ENCODE measurements at places on chromosomes 12 and 14.

- peak; percentile 73 for DNase-seq
Measured at GRCh38 chr12:76346798-76347420, 1.3 kb downstream of the BBS10 start.

DNA sequence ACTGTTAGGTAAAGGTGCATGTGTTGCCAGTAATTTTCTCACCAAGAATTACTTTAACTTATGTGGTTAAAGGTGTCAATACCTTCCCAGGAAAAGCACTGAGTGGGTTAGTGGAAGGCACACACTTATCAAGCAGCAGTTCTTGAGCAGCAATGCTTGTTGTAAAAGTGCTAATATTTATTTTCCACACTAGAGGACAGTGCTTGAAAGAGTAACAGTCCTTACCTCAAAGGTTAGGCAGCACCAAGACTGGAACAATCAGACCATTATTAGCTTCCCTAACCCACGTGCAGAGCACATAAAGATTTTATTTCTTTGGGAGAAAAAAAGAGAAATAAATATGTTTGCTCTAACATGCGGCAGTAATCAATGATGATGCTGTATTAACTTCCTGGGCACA is 48.8 kb upstream of the KRR1 start:
- DNase-seq, result peak; percentile 75

- no peak for DNase-seq
Measured at GRCh38 chr12:49911213-49911605, 7.5 kb upstream of the FAIM2 start.

- peak; percentile 18 for DNase-seq
Measured at GRCh38 chr12:49825971-49826421, 2.2 kb downstream of the NCKAP5L start.

- no peak for DNase-seq
Measured at GRCh38 chr12:79069009-79069408, 204.4 kb downstream of the SYT1 start.

GRCh38 chr14:48289701-48290100 is 614.3 kb upstream of the MDGA2 start:
- DNase-seq, result no peak

- DNase-seq, result no peak
Measured at GRCh38 chr12:42474391-42474790, 115.2 kb downstream of the PRICKLE1 start.

DNA sequence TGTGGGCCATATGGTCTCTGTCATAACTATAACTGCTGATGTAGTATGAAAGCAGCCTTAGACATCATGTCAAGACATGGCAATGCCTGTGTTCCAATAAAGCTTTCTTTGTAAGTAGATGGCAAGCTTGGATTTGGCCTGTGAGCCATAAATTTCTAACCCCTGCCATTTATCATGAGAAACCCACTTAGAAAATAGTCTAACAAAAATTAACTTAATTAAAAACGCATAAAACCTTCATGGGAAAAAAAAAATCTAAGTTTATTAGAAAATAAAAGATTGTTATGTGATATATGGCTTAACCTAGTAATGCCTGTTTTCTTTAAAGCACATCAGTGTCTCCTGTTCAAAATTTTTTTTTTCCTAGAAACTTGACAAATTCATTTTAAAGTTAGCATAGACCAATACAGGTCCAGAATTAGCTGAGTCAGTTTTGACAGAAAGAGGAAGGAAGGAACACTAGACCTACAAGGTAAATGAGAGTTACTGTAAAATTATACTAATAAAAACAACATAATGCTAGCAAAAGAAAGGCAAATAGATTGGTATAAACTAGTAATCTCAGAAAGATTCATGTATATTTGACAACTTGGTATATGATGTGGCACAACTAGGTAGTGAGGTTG is 68.2 kb downstream of the USP15 start:
- DNase-seq, result no peak

DNA sequence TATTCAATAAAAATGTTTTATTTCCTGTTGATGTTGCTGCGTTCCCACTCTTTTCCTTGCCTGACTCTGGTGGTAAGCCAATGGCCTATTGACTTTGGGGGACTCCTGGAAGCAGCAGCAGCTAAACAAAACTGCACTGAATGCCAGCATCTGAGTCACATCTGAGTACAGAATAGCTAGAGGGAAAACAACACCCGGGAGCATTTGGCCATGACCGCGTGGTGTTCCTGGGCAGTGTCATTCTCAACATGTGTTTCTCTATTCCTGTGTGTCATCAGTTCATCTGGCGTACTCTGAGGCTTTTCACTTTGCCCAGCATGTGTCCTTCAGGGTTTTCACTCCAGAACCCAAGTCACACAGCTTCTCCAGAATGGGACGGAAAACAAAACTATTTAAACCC is 238.8 kb downstream of the PAWR start:
- DNase-seq, result peak; percentile 96

DNA sequence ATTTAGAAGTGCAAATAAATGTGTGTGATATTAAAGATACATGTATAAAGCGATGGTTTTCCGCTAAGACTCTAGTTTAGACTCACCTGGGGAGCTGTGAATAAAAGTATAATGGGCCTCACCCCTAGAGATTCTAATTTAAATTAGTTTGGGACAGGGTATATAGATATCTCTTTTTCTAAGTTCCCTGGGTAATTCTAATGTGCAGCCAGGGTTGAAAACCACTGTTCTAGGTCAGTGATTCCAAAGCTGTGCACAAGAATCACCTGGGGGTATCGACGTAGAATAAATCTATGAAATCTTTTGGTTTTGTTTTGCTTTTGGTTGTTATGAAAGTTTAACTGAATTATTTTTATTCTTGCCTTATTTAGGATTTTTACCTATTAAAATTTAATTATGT is 302.1 kb downstream of the KCNH5 start:
- no peak for DNase-seq

- peak; percentile 31 for DNase-seq
Measured at GRCh38 chr14:73462048-73462715, 3.8 kb upstream of the NUMB start.

GRCh38 chr12:93698307-93699092 is 21.3 kb downstream of the CRADD start:
- DNase-seq, result peak; percentile 43

- no peak for DNase-seq
Measured at GRCh38 chr14:96264853-96265252, 8.8 kb downstream of the BDKRB1 start.

DNA sequence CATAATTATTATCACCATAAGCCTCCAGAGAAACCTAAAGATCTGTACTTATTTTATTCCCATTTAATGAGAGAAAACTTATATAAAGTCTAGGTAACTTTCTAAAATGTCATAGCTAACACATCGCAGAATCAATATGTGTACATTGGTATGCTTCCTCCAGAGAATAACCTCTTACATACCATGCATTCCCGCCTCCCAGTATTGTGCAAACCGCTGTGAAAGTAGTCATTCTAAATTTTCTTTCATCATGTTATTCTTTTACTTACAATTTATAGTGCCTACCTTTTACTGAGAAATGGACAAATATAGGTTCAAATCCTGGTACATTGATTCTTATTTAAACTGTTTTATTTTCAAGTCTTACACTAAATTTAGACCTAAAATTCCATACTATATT is 463.4 kb downstream of the LRFN5 start:
- no peak for DNase-seq

GRCh38 chr12:60144395-60144794 is 548.6 kb downstream of the SLC16A7 start:
- no peak for DNase-seq

DNA sequence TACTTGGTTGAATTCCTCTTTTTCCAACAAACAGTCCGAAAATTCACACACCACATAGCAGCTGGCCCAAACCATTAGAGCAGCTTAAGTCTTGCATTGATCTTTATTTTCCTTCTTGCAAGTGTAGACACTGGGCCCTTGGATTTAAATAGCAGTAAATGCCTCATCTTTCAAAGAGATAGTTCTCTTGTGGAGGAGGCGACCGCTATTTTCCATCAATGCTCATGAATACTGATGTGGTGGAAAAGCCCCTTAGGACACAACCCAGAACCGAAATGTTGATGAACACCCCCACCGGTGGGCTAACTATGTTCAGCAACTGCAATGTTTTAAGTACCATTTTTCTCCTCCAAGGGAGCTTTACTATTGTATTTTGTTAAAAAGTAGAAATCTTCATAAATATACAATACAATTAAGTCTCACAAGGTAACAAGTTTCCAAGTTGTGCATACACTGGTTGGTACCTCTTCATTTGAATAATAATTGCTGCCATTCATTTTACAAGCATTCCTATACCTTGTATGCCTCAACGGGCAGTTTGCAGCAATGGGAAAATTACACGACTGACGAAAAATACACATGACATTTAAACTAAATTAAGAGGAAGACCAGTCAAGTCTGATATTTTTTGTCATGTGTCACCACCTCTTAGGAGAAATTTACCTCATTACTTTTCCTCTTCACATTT is 18.0 kb downstream of the NIN start:
- DNase-seq, result no peak

Measured in astrocyte of the spinal cord (primary cell).